Stimulated activated CD8-positive, alpha-beta memory T cell treated with anti-CD3 and anti-CD28 coated beads, Interleukin-15, amount 100 ng/mL, for 4 hours (primary cell): ENCODE measurements at places on chromosomes 6 and 20.

DNA sequence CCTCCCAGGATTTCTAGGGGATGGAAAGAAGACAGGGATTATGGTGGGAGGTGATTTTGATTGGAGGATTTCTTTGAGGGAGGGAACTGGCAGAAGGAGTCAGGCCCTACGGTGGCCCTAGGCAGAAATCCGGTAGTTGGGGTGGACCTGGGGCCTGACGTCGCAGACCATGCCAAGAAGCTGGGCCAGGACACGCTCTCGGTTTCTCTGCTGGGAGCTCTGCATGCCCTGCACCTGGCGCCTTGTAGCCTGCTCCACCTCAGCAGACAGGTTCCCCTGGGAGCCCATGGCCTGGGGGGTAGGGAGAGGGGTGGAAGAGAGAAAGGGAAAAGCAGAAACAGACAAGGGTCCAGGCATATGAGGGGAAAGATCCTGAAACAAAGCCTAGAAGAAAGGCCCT is 1.1 kb downstream of the ATP6V1G2 start:
- no peak for DNase-seq

- DNase-seq = no peak
Measured at GRCh38 chr6:111718326-111718725, 112.6 kb upstream of the TRAF3IP2 start.

- no peak for DNase-seq
Measured at GRCh38 chr6:160253292-160253691, 5.3 kb downstream of the SLC22A2 start.

GRCh38 chr6:87784690-87785089 is 82.7 kb upstream of the AKIRIN2 start:
- no peak for DNase-seq

- DNase-seq = peak; percentile 22
Measured at GRCh38 chr6:26331218-26332073, 33.6 kb upstream of the BTN3A2 start.

GRCh38 chr20:11556410-11556809 is 361.3 kb upstream of the BTBD3 start:
- DNase-seq = no peak

- DNase-seq = no peak
Measured at GRCh38 chr20:52118016-52118623, 73.5 kb downstream of the ZFP64 start.

- no peak for DNase-seq
Measured at GRCh38 chr20:19047040-19047950, 165.1 kb upstream of the SLC24A3 start.

DNA sequence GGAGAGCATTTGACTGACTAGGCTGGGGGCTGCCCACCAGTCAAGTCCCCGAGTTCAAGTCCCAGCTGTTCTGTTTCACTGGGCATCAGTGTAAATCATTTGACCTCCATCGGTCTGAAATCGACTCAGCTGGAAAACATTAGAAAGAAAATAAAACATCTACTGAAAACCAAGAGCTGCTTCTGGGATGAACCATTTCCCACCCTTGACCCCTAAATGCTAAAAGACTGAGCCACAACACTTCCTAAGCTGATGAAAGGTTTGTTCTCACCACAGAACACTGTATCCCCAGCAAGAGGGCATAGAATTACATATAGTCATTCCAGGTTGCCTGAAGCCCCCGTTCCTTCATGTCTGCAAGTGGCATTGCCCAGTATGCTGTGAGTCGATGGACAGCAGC is 237.0 kb upstream of the TAB2 start:
- DNase-seq = no peak

GRCh38 chr6:37882724-37883413 is 63.3 kb downstream of the ZFAND3 start:
- no peak for DNase-seq
